ENCODE measurements at places on chromosomes 4 and X. TPM values are rescaled to one million over a fixed set of nuclear protein-coding genes. Genes with fewer than 3 reads are reported as not detected.

Gene MAGEC3
- not detected for total RNA-seq

- DNase-seq = no peak
These were observed 1183.9 kb downstream of the RPA4 start for GRCh38 chrX:98067611-98068010.

- peak; percentile 34 for DNase-seq
These were observed 148.1 kb downstream of the NWD2 start for GRCh38 chr4:37392521-37393255.

DNA sequence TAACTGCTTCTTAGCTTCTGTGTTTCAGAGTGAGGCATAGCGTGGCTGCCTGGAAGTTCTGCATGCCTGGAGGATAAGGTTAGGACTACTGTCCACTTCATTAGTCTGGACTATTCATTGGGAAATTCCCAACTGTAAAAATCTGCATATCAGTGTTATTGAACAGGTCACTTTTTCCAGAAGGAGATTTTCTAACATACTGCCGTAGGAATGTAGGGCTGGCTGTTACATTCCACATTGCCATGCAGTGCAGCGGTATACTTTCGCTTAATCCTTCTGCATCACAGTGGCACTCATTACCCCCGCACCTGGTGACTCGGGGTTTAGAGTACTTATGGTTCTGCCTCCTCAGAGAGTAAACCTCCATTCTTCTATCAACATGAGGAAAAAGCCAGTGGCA, 104.6 kb downstream of the NPFFR2 start:
- no peak for DNase-seq

DNA sequence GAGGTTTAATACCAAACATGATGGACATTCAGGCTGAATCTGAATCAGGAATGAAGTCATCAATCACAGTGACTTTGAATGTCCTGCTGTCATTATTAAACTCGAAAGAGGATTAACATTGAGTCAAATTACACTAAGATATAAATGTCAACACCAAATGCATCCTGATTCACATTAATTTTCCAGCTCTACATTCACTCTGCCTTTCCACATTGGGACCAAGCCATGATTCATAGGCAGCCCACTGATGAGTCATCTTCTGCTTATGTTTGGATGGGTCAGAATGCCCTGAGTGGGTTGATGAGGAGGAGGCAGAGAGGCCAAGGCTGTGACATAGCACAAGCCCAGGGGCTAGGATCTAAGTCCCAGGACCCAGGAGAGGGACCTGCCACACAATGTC, 247.6 kb upstream of the RPS6KA3 start:
- no peak for DNase-seq

DNA sequence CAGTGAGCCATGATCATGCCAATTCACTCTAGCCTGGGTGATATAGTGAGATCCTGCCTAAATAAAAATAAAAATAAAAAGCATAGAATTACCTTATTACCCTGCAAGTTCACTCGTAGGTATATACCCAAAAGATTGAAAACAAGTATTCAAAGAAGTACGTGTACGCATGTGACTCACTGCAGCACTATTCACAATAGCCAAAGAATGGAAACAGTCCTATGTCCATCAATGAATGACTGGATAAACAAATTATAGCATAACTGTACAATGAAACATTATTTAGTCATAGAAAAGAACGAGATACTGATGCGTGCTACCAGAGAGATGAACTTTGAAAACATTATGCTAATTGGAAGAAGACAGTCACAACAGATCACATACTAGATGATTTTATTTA, 204.6 kb upstream of the DIAPH2 start:
- no peak for DNase-seq

- DNase-seq = no peak
These were observed 173.0 kb upstream of the CASK start for GRCh38 chrX:42096265-42096920.

DNA sequence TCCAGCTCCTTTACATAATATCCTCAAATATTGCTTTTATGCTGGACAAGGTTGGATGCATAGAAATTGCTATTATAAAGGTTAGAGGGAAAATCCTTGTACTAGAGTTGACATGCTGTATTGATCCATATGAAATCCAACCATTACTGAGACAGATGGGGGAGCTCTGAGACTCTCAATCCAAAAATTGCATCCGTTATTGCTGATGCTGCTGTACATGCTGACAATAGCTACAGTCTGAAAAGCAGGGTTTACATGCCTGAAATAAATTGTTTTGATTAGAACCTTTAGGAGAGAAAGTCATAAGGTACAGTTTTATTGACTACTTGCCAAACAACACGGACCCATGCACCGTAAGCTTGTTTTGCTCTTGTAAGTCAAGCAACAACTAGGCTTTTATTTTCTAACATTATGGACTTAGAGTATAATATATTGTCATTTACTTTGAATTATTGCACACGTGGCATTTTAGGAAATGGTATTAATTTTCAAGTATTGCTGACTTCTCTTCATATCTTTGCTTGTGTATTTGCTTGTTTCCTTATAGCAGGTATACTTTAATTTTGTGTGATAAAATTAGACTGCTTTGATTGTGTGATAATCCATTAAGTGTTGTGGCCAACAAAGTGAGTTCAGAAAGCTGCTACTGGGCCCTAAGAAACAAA, 1365.2 kb downstream of the STIM2 start:
- DNase-seq = no peak

Gene CTAG2
- not detected for total RNA-seq

DNA sequence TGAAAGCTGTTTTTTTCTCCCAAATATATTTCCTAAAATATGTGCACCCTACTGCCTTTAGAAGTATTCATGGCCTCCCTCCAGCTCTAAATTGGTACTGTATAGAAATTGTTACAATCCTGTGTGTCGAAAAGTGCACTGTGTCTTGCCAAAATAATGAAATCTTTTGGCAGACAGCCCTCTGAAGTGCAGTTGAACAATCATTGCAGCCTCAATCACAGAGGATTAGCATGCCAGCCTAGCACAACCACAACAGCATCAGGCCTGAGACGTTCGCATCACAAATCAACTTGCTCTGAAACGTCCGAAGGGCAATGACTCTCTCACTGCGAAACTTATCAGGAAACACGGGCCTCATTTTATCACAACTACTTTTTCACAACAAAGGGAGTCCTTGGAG, 99.0 kb downstream of the ANOS1 start:
- DNase-seq = no peak

DNA sequence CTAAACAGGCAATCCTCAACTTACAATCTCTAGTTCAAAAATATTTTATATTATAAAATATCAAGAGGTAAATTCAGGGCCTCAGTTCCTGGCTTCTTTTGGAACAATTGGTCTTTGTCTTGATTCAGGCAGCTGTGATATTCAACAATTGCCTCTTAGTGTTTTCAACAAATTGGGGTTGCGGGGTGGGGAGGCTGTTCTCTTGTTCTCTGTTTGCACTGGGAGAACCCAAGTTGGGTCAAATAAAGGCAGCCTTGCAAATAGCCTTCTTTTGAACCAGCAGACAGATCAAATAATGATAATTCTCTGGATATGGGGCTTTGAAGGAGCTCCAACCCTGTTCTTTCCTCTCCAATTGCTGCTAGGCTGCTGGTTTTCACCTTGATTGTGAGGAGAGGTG, 142.5 kb downstream of the COL4A5 start:
- no peak for DNase-seq

- DNase-seq = no peak
These were observed 126.6 kb downstream of the NPNT start for GRCh38 chr4:106021737-106022410.

GRCh38 chrX:96729868-96730643, 45.4 kb downstream of the DIAPH2 start:
- no peak for DNase-seq

- DNase-seq = peak; percentile 27
These were observed 724 bp downstream of the THOC2 start for GRCh38 chrX:123731987-123732669.

- DNase-seq = no peak
These were observed 6.5 kb upstream of the PRKG2 start for GRCh38 chr4:81221303-81222081.

- DNase-seq = no peak
These were observed 475.5 kb upstream of the FGF16 start for GRCh38 chrX:76971393-76972376.

DNA sequence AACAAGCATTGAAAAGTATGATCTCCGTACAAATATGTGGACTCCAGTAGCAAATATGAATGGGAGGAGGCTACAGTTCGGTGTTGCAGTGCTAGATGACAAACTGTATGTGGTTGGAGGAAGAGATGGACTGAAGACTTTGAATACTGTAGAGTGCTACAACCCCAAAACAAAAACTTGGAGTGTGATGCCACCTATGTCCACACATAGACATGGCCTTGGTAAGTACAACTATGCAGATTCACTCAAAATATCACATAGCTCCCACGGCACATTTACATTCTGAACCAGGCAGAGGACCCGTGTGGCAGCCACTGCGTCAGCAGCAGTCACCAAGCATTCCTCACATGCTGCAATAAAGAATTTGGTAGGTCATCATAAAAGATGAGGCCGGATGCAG, 41.3 kb downstream of the KLHL5 start:
- no peak for DNase-seq

DNA sequence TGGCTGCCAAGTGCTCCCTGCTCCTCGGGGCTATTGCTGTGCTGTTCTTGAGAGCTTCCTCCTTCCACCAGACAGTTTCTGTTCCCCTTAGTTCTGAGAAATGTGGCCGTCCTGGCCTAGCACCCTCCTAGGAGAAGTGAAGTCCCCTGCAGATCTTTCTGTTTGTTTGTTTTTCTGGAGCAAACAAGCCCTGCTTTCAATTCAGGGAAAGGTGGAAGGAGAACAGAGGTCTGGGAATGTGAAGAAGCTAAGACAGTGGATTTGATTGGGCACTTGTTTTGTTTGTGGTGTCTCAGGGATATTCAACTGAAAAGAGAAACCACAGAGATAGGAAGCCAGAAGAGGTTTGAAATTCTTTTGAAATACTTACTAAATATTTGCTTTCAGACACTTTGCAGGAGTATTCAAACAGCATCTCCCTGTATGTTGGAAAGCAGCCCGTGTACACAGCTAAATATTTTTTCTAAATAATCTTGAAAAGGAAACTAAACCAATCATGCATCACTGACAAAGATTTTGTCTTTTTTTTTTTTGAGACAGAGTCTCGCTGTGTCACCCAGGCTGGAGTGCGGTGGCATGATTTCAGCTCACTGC, 36.5 kb upstream of the PPM1K start:
- peak; percentile 33 for DNase-seq

Gene BEX3
- 33.4 TPM for total RNA-seq

- DNase-seq = no peak
These were observed 163.1 kb downstream of the SMARCA1 start for GRCh38 chrX:129360175-129360574.

GRCh38 chr4:140242357-140243277, 88.6 kb upstream of the MAML3 start:
- peak; percentile 58 for DNase-seq

DNA sequence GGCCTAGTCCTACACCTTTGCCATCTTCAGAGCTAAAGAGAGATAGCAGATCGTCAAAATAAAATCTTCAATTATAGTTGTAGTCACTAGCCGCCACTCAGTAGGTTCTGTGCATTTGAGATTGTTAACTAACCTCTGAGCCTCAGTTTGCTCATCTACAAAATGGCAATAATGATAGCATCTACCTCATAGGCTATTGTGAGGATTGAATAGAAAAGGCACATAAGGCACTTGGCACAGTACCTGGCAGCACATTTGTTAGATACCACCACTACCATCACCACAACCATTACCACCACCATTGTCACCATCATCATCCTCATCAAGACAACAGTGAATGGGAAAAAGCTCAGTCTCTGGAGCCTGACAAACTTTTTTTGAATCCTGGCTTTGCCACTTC, 134.6 kb downstream of the AMMECR1 start:
- no peak for DNase-seq

Gene RPS6KA6
- 11.6 TPM for total RNA-seq

- DNase-seq = no peak
These were observed 61.2 kb downstream of the C4orf50 start for GRCh38 chr4:5957076-5957475.

DNA sequence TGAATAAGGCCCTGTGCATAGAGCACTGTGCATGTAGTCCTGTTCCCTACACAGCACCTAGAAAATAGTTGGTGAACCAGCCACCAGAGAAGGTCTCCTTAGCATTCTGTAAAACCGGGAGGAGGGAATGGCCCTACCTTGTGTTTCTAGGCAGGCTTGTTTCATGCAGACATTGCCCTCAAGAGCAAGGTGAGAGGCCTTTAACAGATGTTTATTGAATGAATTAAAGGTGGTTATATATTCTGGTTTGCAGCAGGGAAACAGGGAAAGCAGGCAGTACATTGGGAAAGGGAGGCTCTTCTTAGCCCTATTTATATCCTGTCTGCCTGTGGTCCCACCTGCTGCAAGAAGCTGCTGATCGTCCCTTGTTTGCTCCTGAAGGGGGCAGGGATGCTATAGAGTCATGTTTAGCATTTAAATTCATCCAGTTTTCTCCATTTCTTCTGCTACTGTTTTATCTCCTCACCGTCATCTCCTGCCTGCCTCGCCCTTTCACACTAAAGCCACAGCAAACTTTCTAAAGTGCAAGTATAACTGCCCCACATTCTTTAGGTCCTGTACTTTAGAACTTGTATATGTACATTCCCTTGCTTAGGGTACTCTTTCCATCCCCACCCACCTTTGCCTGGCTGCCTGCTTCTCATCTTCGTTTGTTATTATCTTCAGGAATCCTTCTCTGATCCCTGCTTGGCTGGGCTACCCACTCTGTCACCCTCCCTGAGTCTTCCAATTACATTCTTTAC, 60.3 kb downstream of the EGF start:
- peak; percentile 27 for DNase-seq
